ENCODE measurements at places on chromosomes 12 and 14.

GRCh38 chr14:96901227-96901626 is 104.0 kb downstream of the VRK1 start:
- DNase-seq: no peak

- no peak for DNase-seq
These were observed 62.2 kb downstream of the IFNG start for GRCh38 chr12:68097386-68097785.

GRCh38 chr12:130640496-130640895 is 75.6 kb downstream of the RIMBP2 start:
- no peak for DNase-seq

DNA sequence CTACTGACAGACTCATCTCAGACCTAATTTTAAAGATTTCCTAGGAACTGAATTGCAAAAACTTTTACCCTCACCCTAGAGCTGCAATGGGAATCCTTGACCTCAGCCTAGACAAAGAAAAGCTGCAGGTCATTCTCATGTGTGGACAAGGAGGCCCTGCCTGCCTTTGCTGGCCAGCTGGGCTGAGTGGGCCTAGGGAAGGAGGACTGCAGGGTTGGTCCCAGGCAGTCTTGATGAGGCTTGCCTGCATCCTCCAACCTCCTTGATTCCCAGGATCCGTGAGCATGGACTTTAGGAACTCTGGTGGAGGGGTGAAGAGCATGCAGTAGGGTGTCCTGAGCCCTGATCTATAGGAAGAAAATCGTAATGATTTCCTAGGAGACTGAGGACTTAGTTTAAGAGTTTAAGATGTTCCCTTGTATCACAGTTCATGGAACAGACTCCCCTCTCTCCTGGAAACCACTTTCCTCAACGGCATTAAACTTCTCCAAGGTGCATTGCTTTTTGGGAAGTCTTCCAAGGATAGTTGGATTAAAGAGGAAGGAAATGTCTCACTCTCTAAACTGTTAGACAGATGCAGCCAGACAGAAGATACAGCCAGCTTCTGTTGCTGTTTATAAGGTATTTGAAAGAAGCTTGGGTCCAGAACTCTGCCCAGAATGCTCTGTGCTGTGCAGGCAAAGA is 55.4 kb upstream of the DDX11 start:
- no peak for DNase-seq

- DNase-seq: no peak
These were observed 157.0 kb upstream of the PRMT8 start for GRCh38 chr12:3333991-3334391.

GRCh38 chr14:23933742-23934128 is 19.8 kb upstream of the DHRS4 start:
- DNase-seq: no peak

GRCh38 chr14:69613312-69614073 is 2.1 kb downstream of the SUSD6 start:
- no peak for DNase-seq

DNA sequence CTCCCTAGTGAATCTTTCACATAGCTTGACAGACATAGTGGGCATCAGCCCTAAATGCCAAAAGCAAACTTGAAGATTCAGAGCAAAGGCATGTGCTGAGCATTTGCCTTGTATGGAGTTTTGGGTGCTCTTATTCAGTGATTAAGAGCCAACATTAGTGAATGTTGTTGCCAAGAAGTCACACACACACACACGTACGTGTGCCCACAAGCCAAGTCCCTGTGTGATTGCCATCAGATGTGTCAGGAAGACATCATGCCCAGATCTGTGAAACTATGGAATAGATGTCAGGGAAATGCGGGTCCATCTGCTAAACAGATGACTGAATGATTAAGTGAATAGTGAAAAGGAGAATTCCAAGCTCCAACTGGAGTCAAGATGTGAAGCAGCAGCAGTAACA is 149.0 kb downstream of the AKAP6 start:
- no peak for DNase-seq

- DNase-seq: no peak
These were observed 79.0 kb upstream of the KCNA1 start for GRCh38 chr12:4830556-4831210.

- peak; percentile 31 for DNase-seq
These were observed 763.9 kb downstream of the NRXN3 start for GRCh38 chr14:78933948-78934524.

GRCh38 chr14:96737881-96738280 is 59.3 kb upstream of the VRK1 start:
- no peak for DNase-seq

- peak; percentile 51 for DNase-seq
These were observed 23.8 kb upstream of the PHC1 start for GRCh38 chr12:8890313-8891085.

GRCh38 chr14:95292660-95293425 is 26.9 kb downstream of the CLMN start:
- no peak for DNase-seq

DNA sequence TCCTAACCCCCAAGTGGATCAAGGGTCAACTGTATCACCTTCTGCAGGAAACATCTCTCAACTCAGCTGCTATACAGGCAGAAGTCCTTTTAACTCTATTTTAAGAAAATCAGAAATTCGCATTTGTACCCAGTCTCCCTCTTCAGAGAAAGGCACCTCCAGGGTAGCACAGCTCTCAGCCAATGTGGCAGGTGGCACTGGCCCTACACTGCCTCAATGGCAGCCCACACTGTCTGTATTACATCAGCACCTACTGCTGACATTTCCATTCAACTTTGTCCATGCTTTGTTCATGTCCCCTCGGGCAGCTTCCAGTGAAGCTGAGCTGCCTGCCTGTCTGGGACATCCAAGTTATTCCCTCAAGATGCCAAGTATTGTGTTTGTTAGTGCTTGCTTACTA is 8.8 kb downstream of the SPTSSA start:
- DNase-seq: no peak

GRCh38 chr14:60204104-60204842 is 39.1 kb upstream of the DHRS7 start:
- no peak for DNase-seq

DNA sequence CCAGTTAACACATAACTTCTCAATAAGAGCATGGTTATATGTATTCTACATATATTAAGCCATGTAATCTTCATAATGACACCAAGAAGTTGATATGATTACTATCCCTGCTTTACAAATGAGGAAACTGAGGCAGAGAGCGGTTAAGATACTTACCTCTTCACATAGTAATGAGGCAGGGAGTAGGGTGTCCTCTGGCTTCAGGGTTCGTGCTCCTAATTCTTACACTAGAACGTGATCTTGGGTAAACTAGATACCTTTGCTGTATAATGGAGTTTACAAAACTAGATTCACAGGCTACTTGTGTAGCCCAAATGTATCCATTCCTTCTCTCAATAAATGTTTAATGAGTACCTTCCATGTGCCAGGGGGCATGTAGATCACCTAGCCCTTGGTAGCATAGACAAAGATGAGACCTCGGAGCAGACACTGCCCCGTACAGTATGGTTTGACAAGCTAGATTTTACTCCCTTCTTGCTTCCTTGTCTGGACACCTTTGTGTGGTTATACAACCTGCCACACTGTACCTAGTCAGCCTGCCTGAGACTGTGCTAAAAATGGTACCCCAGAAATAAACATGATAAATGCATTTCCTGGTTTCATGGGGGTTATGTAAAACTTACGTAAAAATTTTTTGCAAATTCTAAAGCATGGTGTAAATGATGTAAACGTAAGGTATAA is 991.8 kb downstream of the VRK1 start:
- DNase-seq: no peak

DNA sequence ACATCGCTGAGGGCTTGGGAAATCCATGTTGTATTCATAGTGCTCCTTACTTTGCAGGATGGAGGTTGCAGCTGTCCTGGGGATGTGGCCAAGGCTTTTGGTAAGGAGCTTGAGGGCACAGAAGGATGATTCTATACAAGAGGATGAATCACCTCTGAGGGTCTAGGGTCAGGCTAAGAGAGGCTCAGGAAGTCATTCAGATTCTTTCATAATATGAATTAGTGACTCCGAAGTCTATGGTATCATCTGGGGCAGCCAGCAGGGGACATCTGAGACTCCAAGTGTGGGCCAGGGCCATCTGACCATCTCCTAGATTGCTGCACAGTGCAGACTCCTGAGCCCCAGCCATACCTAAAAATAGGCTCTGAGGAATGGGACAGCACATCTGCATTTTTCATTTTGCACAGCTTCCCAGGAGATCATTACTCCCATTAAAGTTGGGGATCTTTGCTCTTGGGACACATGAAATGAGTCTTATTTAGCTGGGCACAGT is 4.8 kb downstream of the GMPR2 start:
- DNase-seq: no peak

DNA sequence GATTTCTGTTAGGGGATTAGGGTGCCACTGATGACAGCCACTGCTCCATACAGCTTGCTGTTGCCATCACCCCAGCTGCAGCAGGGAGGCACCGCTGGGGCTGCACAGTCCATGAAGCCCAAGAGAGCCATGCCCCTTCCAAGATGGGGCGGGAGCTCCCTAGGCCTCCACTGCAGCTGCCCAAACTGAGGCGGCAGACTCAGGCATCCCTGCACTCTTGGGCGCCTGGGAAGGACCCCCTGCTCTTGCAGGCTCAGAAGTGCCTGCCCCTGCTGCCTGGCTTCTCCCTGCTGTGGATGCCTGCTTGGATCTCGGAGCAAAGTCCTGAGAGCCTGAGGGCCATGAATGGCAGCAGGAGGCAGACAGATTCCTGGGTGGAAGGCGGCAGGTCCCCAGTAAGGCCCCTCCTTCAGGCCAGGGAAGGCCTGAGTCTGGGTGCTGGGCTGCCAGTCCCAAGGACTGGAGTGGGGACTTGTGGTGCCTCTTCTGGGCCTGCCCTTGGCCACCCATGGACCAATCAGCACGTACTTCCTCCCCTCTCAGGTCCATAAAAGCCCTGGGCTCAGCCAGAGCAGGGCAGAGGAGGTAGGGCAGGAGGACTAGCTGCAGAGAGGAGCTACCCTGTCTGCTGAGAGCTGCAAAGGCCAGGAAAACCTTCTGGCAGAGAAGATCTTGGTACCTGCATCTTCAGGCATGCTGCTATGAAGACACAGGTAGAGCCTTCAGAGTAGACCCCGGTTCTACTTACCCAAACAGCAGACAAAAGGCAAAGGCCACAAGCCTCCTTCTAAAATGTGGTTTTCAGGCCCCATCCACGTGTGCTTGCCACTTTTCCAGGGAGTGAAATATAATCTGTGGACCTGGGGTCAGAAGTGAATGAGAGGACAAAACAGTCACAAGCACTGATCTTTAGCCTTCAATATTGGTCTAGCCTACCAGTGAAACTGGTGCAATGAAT is 30.0 kb upstream of the STK38L start:
- DNase-seq: no peak

DNA sequence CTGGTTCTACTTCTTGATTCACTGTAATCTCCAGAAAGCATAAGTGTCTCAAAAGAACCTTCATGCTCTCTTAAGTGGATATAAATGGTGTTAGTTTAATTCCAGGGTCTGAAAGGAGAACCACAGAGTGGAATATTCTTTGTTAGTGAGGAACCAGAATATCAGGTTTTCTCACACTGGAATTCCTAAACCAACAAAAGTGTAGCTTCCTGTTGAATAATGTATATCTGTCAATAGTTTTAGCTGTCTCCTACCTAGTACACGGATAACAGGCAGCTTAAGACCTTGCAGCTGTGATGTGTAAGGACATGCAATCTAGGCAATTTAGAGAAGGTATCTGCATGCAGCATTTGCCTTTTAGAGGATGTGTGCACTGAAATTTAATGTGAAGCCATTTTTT is 24.0 kb downstream of the LRIG3 start:
- no peak for DNase-seq

- DNase-seq: no peak
These were observed 58.0 kb downstream of the TRAFD1 start for GRCh38 chr12:112183141-112184021.

- DNase-seq: peak; percentile 75
These were observed 218.8 kb upstream of the BMP4 start for GRCh38 chr14:54175298-54175942.

- no peak for DNase-seq
These were observed 76.5 kb downstream of the FOXN3 start for GRCh38 chr14:89340200-89341181.

- DNase-seq: no peak
These were observed 14.0 kb upstream of the CRADD start for GRCh38 chr12:93663006-93663728.

- DNase-seq: no peak
These were observed 3.7 kb downstream of the DDX24 start for GRCh38 chr14:94077111-94077821.

DNA sequence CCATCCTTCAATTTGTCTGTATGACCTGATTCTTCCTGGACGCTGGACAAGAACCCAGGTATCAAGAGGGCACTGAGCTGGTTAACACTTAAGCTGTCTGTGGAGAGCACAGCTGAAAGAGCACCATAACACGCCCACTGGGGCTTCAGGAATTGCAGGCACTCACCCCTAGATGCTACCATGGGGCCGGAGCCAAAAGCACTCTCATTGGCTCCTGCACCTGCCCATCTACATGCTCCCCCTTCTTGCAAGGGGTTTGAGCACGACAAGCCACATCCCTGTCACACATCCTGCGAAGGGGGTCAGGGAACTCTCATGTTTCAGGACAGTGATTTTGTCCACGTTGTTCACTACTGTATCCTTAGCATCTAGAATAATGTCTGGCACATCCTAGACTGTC is 35.1 kb upstream of the TBC1D15 start:
- peak; percentile 25 for DNase-seq

DNA sequence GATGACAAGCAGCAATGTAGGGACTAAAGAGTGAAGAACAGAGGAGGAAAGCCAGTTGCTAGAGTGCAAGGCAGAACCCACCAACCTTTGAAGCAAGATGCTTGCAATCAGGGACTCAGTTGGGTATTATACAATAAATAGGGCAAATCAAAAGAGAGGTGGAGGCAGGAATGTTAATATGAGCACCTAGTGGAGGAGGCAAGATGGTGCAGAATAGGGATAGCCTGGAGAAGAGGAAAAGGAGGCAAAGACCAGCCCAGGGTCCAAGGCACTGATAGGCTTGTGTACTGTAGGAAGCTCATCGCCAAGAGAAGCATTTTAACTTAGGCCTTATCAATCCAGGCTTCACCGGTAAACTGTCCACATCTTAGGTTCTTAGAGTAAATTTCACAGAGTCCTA is 137.2 kb downstream of the ARMH4 start:
- no peak for DNase-seq

DNA sequence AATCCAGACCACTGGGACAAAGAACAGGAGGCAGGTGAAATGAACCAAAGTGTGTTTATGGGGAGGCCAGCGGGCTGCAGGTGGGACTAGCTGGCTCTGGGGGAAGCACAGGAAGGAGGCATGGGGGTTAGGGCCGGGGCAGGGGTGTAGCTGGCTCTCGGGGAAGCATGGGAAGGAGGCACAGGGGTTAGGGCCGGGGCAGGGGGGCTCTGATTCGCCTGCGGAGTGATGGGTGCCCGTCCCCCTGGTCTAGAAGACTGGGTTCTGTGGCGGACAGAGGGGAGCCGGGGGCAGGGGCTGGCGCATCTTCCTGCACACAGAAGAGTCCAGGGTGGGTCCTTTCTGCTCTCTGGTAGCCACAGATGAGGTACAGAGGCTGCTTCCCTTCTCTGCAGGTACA is 310.3 kb downstream of the TMEM121 start:
- DNase-seq: no peak

Data from A549 (cell line).